Right kidney (tissue), 9 donors: ENCODE measurements at places on chromosomes 1 and 21.

DNA sequence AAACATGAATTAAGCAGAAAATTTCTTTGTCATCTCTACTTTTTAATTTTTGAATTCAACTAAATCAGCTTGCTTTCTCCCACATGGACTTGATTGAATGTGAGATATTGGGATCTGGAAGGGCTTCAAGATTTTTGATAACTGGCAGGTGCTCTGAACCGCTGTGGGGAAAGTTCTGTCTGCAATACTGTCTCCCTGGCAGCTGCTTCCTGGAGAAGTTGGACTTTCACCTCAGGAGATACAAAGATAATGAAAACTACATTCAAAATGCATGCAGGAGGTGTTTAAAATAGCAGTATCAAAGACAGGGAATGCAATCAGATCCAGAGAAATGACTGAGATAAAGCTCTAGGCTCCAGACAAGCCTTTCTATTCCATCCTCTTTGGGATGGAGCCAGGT lies 338.3 kb downstream of the NEGR1 start:
- no peak for DNase-seq

GRCh38 chr1:152189657-152190442 lies 30.8 kb upstream of the RPTN start:
- DNase-seq: no peak

GRCh38 chr1:19414515-19415121 lies 70.7 kb downstream of the CAPZB start:
- DNase-seq: no peak

DNA sequence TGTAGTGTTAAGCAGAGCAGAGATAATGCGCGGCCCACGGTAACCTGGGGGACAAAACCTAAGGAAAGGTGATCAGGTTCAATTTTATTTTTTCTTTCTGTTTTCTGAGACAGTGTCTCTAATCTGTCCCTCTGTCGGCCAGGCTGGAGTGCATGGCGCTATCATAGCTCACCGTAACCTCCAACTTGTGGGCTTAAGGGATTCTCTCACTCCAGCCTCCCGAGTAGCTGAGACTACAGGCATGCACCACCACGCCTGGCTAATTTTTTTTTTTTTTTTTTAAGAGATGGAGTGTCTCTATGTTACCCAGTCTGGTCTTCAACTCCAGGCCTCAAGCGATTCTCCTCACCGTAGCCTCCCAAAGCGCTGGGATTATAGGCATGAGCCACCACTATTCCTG lies 724 bp upstream of the ANKRD35 start:
- peak; percentile 20 for DNase-seq

DNA sequence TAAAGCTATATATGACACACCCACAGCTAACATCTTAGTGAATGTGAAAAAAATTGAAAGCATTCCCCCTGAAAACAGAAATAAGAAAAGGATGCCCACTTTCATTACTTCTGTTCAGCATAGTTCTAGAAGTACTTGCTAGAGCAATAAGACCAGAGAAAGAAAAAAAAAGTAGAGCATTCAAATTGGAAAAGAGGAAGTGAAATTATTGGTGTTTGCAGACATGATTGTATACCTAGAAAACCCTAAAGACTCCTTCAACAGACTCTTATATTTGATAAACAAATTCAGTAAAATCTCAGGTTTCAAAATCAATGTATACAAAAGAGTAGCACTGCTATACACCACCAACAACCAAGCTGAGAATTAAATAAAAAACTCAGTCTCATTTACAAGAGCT lies 1461.0 kb downstream of the AMY1C start:
- no peak for DNase-seq

GRCh38 chr1:232062967-232063366 lies 436.4 kb downstream of the DISC1 start:
- DNase-seq: no peak

DNA sequence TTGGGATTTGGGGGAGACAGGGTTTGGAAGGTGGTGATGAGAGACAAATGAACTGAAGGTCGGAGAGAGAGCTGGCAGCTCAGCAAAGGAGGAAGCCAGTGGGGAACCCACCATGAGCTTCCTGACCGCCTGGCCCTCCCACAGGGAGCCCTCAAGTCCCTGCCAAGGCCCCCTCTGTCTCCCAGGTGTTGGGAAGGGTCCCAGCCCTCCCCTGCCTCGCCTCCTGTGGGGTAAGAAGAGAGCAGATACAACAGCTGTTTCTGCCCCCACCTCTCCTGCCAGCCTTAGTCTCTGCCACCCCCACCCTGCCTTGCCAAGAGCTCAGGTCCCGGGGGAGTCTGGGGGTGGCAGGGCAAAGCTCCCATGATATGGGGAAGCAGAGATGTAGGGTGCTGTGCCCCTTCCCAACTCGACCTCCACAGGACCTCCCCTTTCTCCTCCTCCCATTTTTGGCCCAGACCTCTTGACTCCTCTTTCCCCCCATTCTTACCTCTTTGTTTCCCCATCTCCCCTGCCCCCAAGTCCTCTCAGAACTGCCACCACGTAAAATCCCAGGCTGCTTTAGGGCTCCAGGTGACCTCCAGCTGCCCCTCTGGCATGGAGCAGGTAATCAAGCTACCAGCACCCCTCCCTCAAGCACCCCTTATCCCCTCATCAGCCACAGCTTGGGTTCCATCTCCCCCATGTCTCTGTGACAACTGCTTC lies 556 bp downstream of the S100A1 start:
- no peak for DNase-seq

- DNase-seq: no peak
These were observed 7.3 kb upstream of the GRIK1 start for GRCh38 chr21:29947119-29947518.

DNA sequence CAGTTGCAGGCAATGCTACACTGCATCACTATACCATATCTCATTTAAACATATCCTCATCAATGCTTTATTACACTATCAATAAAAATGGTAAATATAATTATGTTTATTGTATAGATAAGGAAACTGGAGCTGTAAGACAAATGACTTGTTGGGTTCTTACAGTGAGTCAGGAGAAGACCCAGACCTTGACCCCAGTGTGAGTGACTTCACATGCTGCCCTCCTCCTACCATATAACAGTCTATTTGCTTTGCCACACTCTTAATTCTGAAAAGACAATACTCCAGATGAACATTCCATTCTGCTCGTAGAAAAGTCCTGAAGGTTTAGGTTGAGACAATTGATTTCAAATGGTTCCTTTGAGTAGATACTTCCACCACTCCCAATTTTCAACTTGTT lies 550.5 kb downstream of the PLPP3 start:
- no peak for DNase-seq

- no peak for DNase-seq
These were observed 17.2 kb upstream of the NCF2 start for GRCh38 chr1:183607322-183607980.

- no peak for DNase-seq
These were observed 690.7 kb downstream of the ADGRL2 start for GRCh38 chr1:82491301-82492048.
